Cardiac septum (tissue), 1 donor: ENCODE measurements at places on chromosomes 6 and 20. TPM values are rescaled to one million over a fixed set of nuclear protein-coding genes. Genes with fewer than 3 reads are reported as not detected.

The CST2 gene
- total RNA-seq = not detected

The COL9A3 gene
- 0.94 TPM for total RNA-seq

The FAXC gene
- 0.57 TPM for total RNA-seq

The SLC35A1 gene
- 10.9 TPM for total RNA-seq

The PACSIN1 gene
- total RNA-seq = 10.3 TPM

The CHRNA4 gene
- 0.16 TPM for total RNA-seq

The ELOVL4 gene
- total RNA-seq = 0.35 TPM

The RIMS4 gene
- 0.27 TPM for total RNA-seq

The SOX4 gene
- total RNA-seq = 9.8 TPM

The CGA gene
- not detected for total RNA-seq

The STMND1 gene
- total RNA-seq = not detected

The KIAA1755 gene
- 7.0 TPM for total RNA-seq

The NRSN1 gene
- total RNA-seq = not detected

The DIDO1 gene
- 38.9 TPM for total RNA-seq

The ULBP1 gene
- total RNA-seq = 0.16 TPM

The DYNLT2 gene
- 0.83 TPM for total RNA-seq

The SYTL3 gene
- 5.7 TPM for total RNA-seq

The AVP gene
- total RNA-seq = not detected

The ZNF311 gene
- total RNA-seq = 0.22 TPM

The C4A gene
- 131 TPM for total RNA-seq

The TRIM40 gene
- not detected for total RNA-seq

The ANKRD66 gene
- total RNA-seq = not detected

The CRISP2 gene
- total RNA-seq = not detected

The SLC22A16 gene
- not detected for total RNA-seq

The HAO1 gene
- total RNA-seq = not detected

The NOX3 gene
- not detected for total RNA-seq

The MLN gene
- not detected for total RNA-seq

The FAM110A gene
- total RNA-seq = 1.8 TPM

The FAM217A gene
- not detected for total RNA-seq

The CFAP206 gene
- total RNA-seq = not detected

The CLPSL1 gene
- total RNA-seq = not detected

The KCNK5 gene
- 0.19 TPM for total RNA-seq

The CST5 gene
- not detected for total RNA-seq

The GSTA3 gene
- not detected for total RNA-seq

The MUC21 gene
- total RNA-seq = not detected

The HRH3 gene
- total RNA-seq = not detected

The BMP6 gene
- total RNA-seq = 2.9 TPM

The EYS gene
- total RNA-seq = 0.24 TPM

The F13A1 gene
- total RNA-seq = 50.9 TPM
